ENCODE measurements at places on chromosomes 2 and 18.

DNA sequence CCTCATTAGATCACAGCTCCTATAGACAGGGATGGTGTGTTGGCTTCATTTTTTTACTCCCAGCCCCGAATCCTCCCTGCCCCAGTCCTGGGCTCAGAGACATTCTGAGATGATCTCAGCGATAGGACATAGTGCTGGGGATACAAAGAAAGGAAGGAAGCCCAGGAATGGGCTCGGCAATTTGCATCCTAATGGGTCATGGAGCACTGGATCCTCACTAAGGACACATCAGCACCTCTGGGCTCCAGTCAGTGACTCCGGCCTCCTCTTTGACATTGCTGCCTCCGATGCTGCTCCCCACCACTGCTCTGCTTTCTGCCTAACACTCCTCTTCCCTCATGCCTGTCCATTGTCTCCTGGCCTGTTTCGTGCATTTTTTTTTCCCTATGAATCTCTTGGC is 489.1 kb downstream of the STK39 start:
- no peak for DNase-seq

DNA sequence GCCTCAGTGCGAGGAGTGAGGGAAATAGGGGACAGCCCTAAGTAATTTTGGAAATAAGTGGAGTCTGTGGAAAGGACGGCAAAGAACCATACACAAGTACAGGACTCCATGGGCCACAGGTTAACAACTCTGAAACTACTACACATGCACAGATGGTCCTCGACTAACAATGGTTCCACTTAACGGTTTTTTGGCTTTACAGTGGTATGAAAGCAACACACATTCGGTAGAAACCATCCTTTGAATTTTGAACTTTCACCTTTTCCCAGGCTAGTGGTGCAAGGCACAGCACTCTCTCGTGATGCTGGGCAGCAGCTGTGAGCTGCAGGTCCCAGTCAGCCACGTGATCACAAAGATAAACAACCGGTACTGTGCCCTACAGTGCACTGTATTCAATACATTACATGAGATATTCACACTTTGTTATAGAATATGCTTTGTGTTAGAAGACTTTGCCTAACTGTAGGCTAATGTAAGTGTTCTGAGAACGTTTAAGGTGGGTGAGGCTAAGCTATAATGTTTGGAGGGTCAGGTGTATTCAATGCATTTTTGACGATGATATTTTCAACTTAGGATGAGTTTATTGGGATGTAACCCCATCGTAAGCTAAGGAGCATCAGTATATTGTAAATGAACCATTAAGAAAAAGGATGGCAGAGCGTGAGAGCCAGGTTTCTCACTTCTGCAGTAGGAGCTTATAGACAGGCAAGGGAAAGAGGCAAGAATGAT is 44.6 kb downstream of the TBC1D8 start:
- no peak for DNase-seq

- no peak for DNase-seq
Measured at GRCh38 chr2:236215761-236216333, 47.7 kb upstream of the GBX2 start.

- no peak for DNase-seq
Measured at GRCh38 chr2:57891086-57891712, 155.4 kb upstream of the VRK2 start.

GRCh38 chr2:108267101-108267500 is 21.6 kb upstream of the SULT1C2 start:
- no peak for DNase-seq

GRCh38 chr18:62610351-62610700 is 87.5 kb downstream of the ZCCHC2 start:
- no peak for DNase-seq

GRCh38 chr2:192254444-192254843 is 59.7 kb upstream of the TMEFF2 start:
- DNase-seq = no peak

DNA sequence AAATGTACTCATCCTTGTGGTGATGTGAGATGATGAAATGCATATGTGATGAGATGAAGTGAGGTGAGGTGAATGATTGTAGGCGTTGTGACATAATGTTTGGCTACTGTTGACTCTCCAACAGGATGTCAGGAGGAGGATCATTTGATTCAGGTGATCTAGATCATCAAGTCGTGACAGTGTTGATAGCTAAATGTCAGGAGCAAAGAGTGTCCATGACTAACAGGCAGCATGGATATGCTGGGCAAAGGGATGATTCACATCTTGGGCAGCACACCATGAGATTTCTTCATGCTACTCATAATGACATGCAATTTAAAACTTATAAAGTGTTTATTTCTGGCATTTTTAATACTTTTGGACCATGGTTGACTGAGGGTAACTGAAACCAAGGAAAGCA is 40.2 kb upstream of the UBXN4 start:
- DNase-seq = no peak

DNA sequence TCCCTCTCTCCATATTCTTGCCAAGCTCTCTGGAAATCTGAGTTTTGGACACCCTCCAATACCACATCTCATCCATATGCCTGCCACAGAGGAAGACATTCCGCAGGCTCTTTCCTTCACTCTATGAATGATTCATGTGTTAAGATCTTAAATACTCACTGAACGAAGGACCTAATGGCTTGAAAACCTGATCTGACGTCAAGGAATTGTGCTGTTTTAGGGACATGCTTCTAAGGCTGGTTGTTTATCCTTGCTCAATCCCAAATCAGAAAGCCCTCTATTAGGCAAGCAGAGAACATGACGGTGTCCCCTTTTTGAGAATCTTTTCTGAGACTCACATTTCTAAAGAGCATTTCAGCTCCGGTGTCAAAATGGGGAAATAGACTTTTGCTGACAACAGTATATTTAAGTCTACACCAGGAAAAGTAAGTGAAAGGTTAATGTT is 83.7 kb upstream of the GALNT5 start:
- DNase-seq = no peak

DNA sequence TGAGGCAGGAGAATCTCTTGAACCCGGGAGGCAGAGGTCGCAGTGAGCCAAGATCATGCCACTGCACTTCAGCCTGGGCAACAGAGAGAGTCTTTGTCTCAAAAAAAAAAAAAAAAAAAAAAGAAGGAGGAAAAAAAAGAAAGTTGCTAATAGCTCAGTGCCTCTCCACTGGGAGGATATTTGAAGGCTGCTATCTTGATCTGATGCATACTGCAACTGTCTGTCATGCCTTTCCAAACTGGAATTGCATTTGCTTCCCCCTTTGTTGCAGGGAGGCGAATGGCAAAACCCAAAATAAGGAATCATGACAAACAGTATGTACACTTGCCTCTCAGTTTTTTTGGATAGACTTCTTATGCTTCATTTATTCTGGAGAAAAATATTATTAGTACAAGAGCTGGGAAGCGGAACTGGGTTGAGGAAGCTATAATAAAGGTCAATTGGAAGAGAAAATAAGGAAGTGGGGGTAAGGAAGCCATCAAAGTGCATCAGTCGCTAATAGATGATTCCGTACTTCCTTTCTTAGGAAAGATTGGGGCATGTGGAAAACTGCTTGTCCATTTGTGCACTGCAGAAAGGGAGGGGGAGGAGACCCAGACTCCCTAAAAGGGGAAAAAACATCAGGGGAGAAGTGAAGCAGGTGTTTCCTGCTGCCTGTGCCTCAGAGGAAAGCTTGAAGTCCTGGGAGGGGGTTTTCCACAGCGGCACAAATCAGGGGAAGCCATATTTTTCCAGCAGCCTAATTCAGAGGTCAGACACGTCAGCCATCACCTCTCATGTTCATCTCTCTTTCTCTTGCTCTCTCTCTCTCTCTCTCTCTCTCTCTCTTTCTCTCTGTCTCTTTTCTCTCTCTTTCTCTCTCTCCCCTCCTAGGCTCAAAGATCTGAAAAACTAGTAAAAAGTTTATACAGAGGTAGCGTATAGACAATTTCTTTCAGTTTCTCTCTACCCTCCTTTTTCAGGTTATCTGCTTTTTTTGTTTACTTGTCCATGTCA is 301.4 kb upstream of the TNP1 start:
- DNase-seq = no peak

DNA sequence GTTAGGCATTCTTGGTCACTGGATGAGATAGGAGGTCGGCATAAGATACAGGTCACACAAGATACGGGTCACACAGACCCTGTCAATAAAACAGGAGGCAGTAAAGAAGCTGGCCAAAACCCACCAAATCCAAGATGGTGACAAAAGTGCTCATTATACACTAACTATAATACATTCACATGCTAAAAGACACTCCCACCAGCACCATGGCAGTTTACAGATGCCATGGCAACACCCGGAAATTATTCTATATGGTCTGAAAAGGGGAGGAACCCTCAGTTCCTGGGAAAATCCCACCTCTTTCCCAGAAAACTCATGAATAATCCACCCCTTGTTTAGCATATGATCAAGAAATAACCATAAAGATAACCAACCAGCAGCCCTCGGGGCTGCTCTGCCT is 56.0 kb upstream of the PTPRM start:
- DNase-seq = no peak

- DNase-seq = no peak
Measured at GRCh38 chr2:28670856-28671255, 80.8 kb upstream of the PPP1CB start.

DNA sequence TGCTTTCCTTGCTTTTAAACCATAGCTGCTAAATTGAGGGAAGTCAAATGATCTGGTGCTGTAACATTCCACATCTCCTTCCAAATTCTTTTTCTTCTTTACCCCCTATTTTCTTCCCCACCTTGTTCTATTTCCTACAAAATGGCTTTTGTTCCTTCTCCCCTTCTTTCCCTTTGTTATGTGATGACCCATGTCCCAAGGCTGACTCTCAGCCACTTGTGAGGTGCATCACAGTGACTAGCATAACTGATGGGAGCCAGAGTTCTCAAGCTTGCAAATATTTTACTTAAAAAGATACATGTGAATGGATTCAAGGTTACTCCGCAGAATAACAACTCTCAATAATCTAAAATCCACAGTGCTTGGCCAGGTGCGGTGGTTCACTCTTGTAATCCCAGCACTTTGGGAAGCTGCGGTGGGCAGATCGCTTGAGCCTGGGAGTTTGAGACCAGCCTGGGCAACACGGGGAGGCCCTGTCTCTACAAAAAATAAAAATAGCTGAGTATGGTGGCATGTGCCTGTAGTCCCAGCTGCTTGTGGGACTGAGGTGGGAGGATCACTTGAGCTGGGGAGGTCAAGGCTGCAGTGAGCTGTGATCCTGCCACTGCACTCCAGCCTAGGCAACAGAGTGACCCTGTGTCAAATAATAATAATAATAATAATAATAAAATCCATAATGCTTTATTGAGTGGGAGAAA is 100.1 kb upstream of the CERS6 start:
- DNase-seq = no peak

- no peak for DNase-seq
Measured at GRCh38 chr2:30448866-30449265, 1.8 kb downstream of the LCLAT1 start.

GRCh38 chr2:29459445-29460179 is 344.4 kb downstream of the CLIP4 start:
- DNase-seq = no peak

- DNase-seq = no peak
Measured at GRCh38 chr2:109212836-109213563, 84.0 kb downstream of the SH3RF3 start.

GRCh38 chr2:96110621-96111256 is 5.6 kb downstream of the ADRA2B start:
- no peak for DNase-seq

- no peak for DNase-seq
Measured at GRCh38 chr2:25606892-25607291, 66.5 kb downstream of the DTNB start.

GRCh38 chr2:239348563-239349452 is 52.0 kb downstream of the HDAC4 start:
- DNase-seq = no peak

DNA sequence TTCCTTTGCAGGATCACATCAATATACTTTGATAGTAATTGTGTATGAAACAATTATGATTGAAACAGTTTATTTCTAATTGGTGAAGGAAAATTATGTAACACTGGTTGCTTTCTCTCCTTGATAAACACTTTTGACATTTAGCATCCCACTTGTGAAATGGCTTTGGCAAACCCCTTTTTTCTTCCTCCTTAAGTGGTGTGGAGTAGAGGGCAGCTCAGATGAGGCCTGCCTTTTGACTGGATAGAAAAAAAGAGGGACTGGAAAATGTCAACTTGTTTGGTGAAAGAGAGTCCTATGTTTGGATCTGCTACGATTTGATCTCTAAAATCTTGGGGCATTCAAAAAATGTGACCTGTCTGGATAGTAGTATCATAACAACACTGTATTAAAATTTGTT is 318.3 kb downstream of the MEIS1 start:
- no peak for DNase-seq

DNA sequence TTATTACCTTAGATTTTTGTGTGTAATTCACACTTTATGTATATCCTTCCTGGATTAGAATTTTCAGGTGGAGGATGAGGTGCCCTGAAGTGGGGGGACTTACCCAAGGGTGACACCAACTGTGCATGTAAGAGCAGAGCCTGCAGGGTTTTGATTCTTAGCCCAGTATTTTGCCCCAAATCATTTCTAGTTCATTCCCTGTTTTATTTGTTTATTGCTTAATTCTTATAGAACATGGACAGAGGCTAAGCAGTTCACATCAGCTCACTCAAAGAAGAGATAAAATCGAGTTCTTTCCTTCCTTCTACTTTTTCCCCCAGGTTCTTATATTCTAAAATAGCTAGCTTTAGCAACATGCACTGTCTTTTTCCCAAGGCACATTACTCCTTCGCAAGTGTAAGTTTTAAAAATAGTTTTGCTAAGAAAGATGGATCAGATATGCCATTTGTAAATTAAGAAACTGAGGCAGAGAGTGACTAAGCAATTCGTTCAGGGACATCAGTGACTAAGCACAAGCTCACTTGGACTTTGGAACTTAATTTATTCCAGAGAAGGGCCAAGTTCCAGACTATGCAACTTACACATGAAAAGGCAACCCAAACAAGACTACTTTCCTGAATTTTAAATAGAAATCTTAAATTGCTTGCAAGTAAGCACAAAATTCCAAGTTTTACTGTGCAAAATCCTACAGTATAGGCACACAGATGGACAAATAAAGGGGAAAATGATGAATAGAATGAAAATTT is 427.9 kb upstream of the POU3F3 start:
- no peak for DNase-seq

- no peak for DNase-seq
Measured at GRCh38 chr2:33020883-33021282, 74.1 kb downstream of the LTBP1 start.

GRCh38 chr2:15363142-15363541 is 198.0 kb downstream of the NBAS start:
- DNase-seq = no peak

- DNase-seq = no peak
Measured at GRCh38 chr2:53437371-53437770, 330.2 kb upstream of the CHAC2 start.

DNA sequence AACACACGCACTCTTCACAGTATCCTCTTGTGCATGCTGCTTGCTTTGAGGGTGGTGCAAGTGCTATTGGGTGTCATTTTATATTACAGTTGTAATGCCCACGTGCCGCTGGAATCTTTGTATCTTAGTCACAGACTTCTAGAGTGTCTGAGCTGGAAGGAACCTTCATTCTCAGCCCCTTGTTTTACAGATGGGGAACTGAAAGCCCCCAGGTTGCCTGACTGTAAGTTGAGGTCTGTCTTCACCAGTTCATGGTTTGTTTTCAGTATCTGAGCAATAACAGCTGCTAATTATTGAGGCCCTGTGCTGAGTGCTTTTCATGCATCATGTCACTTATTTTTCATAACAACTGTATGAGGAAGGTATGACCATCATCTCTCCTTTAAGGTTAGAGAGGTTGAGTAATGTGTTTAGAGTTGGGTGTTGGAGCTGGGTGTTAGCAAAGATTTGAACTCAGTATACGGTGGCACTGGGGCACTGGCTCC is 77.0 kb downstream of the PRKCE start:
- DNase-seq = no peak

All from naive thymus-derived CD4-positive, alpha-beta T cell (primary cell).